ENCODE measurements at places on chromosomes 16 and 17. TPM values are rescaled to one million over a fixed set of nuclear protein-coding genes. Genes with fewer than 3 reads are reported as not detected.

- no peaks in the 10 kb centered on the region for H3K36me3 ChIP-seq
- peaks cover 51% of the 10 kb centered on the region for H3K4me1 ChIP-seq
- peak overlapping the region; percentile 67 for H3K27ac ChIP-seq
- no peaks in the 10 kb centered on the region for H3K27me3 ChIP-seq
These were observed 1.2 kb upstream of the FGF11 start for GRCh38 chr17:7437950-7438614.

DNA sequence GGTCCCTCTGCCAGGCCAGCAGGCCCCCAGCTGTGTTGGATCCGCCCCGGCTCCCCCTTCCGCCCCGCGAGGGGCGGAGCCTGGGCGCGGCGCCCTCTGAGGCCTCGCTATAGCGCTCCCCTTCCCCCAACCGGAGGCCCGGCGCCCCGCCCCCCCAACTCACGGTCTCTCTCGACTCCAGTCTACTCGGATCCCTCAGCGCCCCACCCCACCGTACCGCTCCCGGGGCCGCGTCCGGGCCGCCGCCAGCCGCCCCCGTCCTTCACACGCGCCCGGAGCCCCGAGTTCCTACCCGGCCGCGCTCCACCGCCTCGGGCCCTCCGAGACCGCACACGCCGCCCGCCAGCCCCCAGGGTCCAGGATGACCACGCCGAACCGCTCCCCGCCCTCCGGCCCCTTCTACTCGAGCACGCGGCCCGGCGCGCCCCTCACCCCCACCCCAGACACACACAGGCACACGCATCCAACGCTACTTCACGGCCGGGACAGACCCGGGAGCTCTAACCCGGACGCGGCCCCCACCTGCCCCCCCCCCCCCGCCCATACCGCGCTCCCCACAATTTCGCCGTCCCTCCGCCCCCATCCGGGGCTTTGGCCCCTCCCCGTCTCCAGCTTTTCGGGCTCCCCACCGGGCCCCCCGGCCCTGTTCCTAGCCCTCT, 1.4 kb downstream of the PHF23 start:
- peak overlapping the region; percentile 100 for H3K4me3 ChIP-seq
- H3K27ac ChIP-seq, result peak overlapping the region; percentile 96
- H3K4me1 ChIP-seq, result peaks cover 41% of the 10 kb centered on the region
- H3K36me3 ChIP-seq, result peaks cover 17% of the 10 kb centered on the region

GRCh38 chr17:50884439-50885311, 18.5 kb upstream of the TOB1 start:
- H3K36me3 ChIP-seq, result no peaks in the 10 kb centered on the region
- H3K4me3 ChIP-seq, result no peak overlapping the region
- peaks cover 14% of the 10 kb centered on the region for H3K4me1 ChIP-seq
- no peaks in the 10 kb centered on the region for H3K27me3 ChIP-seq

DNA sequence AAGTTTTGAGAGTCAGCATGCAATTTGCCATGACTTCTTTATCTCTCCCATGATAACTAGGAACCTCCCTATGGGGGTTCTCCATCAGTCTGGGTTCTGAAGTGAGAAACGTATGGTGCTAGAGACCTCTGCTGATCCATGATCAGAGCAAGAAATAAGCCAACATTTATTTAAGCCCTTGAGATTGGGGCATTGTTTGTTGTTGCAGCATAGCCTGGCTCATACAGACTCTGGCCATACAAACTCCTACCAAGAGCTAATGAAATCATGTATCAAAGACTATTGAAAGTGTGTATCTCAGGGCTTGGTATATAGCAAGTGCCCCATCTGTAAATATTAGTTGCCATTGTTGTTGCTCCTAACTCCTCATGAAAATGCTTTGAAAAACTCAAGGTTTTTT, 233.9 kb downstream of the MAF start:
- H3K27ac ChIP-seq, result no peak overlapping the region
- H3K4me1 ChIP-seq, result no peaks in the 10 kb centered on the region
- no peaks in the 10 kb centered on the region for H3K36me3 ChIP-seq
- DNase-seq, result no peak
- no peaks in the 10 kb centered on the region for H3K27me3 ChIP-seq

The PLCD3 gene
- 18.0 TPM for total RNA-seq

The CACNG3 gene
- total RNA-seq, result not detected

All from thyroid gland (tissue), 4 donors.